ENCODE measurements at places on chromosomes 7 and 10. TPM values are rescaled to one million over a fixed set of nuclear protein-coding genes. Genes with fewer than 3 reads are reported as not detected.

Gene WDR86
- 6.8 TPM for total RNA-seq

Gene FAM237B
- total RNA-seq = not detected

Gene VSIR
- 24.9 TPM for total RNA-seq

Gene SLC29A3
- 4.8 TPM for total RNA-seq

Data from urinary bladder (tissue), 4 donors.